ENCODE measurements at places on chromosomes 2 and 18.

DNA sequence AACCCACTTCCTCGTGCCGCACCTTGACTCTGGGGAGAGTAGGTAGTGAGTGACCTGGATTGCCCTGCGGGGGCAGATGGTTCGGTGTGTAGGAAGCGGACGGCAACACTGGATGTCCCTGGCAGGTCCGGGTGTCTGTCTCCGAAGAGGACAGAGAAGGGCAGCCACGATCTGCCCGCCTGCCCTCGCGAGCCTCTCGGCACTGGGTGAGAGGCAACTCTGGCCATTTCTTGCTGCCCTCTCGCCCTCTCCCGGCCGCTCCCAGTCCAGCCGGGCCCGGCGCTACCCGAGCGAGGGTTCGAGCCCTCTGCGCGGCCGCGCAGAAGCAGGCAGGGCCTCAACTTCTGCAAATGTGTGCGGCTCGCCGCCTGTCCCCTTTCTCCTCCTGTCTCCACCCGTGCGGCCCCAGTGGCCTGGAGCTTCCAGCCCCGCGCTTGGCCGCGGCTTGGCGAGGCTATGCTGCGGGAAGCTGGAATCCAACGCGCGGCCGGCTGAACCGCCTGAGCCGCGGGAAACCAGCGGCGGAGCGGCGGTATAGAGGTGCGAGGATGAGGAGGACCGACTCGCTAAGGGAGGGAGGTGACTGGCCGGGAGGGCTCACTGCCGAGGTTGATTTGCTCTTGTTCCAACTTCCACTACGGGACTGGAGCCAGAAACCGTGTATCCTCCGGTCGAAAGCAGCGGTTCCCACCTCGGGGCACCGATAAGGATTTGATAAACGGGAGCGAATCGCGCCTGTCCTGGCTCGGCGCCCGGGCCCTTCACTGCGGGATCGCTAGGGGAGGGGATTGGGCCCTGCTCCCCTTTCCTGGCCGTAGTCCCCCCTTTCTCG is 1.5 kb downstream of the EPAS1 start:
- peak; percentile 29 for DNase-seq

DNA sequence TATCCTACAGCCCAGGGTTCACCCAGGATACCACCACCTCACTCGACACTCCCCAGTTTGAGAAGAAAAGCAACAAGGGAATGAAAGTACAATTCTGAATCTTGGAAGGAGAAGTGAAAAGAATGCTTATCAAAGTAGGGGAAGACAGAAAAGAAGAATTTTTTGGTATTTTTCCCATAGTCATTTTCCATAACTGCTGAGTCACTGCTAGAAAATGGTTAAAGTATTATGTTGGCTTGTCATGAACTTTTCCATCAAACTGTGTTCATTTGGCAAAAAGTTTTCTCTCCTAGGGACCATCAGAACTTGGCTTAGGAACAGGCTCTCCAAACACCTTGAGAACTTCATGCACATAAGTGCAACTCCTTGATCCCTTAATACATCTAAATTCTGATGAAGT is 192.0 kb downstream of the BCL11A start:
- no peak for DNase-seq

DNA sequence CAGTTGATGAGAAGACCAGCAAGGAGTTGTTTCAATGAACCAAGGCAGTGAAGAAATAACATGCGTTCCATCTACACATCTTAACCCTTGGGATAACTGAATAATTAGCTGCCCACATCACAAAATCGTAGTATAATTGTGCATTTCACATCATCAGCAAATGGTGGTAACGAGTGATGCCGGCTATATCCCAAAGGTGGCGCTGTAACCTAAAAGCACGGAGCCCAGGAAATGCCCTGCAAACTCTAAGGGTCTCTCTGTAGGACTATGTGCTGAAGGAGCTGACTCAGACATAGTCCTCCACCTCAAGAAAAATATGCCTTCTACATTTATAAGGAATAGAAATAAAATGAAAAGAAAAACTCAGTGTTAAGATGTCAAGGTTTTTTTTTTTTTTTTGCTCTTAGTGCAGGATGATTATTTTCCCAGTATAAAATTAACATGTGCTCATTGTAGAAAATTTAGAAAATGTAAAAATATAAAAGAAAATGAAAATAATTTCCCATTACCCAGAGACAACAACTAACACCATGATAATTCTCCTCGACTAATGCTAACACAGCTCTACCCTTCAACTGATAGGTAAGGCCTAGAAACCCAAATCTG is 23.1 kb upstream of the DSG3 start:
- no peak for DNase-seq

DNA sequence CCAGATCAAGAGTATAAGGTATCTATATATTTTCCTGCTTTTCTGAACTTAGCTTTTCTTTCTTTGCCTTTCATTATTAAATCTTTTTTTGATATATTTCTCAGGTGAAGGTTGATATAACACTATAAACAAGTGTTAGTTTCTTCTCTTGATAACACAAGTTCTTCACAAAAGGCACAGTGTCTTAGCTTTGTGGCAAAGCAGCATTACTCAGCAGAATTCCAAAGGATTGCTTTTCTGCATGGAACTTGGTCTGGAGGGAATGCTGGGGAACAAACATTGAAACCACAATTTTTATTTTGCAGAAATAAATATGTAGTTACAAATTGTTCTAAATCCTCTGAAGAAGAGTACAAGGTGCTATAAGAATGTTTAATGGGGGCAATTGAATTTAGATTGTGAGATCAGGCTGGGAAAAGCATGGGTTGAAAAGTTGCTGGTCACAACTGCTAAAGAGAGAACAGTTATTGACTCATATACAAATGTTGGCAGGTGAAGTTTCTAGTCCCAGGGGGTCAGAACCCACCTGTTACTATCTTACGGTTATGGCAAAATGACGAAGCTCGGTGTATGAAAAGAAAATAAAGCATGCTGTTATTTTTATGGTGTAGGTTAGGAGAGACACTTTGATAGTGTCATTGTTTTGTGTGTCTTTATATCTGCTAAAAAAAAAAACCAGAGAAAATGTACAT is 68.2 kb downstream of the UBR3 start:
- DNase-seq = no peak

DNA sequence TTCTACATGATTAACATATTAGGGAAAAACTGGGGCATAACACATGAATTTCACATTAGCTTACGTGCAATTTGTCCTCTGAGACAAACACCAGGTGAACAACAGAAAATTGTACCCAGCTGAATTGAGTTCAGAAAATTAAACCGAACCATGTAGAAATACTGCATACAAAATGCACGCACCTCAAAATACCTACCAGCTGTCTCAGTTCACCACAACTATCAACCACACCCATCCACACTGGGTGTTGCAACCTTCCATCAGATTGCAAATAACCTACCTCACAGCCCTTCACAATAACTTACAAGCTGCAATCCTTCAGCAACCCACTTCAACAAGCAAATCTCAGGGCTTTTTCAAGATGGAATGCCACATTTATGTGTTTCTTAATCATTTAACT is 55.9 kb downstream of the UNC50 start:
- DNase-seq = no peak

DNA sequence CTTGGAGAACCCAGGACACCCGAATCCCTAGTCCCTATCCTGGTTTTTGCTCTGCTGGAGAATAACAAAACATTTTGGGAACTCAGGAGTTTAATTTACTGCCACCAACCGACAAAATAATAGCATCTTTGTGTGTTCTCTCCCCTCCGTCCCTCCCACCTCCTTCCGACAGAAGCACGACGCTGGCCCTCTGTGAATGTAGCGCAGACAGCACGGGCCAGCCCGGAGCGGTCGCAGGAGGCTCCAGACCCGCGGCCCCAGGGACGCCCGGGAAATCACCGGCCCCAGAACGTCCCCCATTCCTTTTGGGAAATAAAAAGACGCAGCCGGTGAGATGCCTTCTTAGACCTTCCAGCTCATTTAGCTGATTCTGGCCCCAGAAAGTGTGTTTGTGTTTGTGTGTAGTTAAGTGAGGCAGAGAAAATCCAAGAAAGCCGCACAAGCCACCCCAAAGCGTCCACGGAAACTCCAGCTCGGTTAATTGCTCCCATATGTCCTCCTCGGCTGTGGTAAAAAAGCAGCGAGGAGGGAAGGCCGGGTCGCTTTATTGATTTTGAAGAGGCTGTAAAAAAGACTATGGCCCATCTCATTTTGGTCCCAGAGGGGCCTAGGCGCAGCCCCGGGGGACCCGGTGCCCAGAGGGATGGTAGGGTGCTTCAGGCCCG is 577 bp upstream of the TANC1 start:
- peak; percentile 89 for DNase-seq

DNA sequence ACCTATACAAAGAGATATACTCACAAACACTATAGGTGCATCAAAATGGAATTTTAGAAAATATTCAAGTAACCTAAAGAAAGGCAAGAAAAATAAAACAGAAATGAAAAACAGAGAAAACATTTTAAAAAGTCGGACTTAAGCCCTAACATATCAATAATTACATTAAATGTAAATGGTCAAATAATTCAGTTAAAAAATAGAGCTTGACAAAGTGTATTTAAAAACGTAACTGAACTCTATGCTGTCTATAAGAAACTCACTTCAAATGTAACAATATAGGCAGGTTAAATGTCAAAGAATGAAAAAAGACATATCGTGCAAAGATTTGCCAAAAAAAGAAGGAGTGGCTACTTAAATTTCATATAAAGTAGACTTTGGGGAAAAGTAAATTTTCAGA is 163.9 kb downstream of the ACOXL start:
- no peak for DNase-seq

- no peak for DNase-seq
Measured at GRCh38 chr2:174600349-174600748, 2.7 kb upstream of the WIPF1 start.

- no peak for DNase-seq
Measured at GRCh38 chr2:164782323-164782722, 59.3 kb downstream of the COBLL1 start.

- DNase-seq = no peak
Measured at GRCh38 chr2:24742730-24743129, 50.5 kb downstream of the PTRHD1 start.

- no peak for DNase-seq
Measured at GRCh38 chr2:240864475-240864874, 4.1 kb upstream of the AGXT start.

Data from Ammon's horn (tissue), 1 donor.